ENCODE measurements at places on chromosomes 5 and 9.
A peak's percentile ranks its signal among the peaks of the same experiment; 100 is the strongest.

DNA sequence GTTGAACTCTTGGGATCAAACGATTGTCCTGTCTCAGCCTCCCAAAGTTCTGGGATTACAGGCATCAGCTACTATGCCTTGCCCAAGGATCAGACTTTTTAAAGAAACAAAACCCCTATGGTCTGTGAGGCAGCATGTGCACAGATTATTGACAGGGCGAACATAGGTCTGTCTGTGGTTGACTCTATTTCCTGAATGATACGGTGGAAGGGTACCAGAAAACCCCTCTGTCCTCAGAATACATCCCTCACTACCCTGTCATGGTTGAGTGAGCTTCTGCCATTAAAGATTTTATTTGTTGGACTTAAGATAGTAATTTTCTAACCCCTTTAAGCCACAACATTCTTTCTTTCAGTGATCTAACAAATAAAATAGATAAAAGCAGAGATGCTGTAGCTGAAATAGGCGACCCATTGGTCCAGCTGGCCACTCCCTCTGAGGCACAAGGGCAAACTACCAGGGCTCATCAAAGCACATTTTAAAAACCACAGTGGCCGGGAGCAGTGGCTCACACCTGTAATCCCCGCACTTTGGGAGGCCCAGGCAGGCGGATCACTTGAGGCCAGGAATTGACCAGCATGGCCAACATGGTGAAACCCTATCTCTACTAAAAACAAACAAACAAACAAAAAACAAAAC lies 84.9 kb upstream of the ANKRD55 start:
- no peak for DNase-seq

GRCh38 chr5:130689831-130690230 lies 475.2 kb downstream of the HINT1 start:
- no peak for DNase-seq

DNA sequence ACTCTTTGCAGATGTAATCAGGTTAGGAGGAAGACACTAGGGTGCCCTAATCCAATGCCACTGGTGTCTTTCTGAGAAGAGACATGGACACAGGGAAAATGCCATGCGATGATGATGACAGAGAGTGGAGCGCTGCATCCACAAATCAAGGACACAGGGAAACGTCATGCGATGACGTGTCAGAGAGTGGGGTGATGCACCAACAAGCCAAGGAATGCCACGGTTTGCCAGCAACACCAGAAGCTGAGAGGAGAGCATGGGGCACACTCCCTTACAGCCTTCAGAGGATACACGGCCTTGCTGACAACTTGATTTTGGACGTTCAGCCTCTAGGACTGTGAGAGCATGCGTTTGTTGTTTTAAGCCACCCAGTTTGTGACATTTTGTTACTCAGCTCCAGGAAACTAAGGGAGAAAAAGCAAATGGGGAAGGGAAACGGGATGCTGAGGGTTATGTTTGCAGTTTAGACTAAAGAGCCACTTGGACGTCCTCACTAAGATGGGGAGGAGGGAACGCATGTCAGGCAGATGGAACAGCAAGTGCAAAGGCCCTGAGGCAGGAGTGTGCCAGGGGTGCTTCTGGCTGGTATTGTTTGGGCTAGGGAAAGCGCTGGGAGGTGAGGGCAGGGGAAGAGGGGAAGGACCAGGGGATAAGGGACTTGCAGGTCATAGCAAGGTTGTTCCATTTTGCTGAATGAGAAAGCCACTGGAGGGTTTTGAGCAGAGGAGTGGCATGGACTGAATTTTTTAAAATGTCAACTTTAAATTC lies 2.5 kb upstream of the TENT4A start:
- no peak for DNase-seq

DNA sequence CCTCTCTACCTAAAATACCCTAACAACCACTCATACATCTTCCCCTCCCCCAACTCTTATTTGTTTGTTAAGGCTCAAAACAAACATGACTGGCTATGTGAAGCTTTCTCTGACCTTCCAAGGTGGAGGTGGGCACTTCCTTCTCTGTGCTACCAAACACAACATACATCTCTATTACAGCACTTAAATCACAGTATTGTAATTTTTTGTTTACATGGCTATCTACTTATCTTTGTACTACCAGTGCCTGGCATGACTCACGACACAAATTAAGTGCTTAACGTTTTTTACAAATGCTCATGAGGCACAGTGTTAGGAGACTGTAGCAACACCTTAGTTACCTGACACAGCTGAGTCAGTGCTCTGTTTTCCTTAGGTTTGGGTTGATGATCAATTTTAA lies 18.6 kb downstream of the HOMER1 start:
- DNase-seq, result peak; percentile 81

DNA sequence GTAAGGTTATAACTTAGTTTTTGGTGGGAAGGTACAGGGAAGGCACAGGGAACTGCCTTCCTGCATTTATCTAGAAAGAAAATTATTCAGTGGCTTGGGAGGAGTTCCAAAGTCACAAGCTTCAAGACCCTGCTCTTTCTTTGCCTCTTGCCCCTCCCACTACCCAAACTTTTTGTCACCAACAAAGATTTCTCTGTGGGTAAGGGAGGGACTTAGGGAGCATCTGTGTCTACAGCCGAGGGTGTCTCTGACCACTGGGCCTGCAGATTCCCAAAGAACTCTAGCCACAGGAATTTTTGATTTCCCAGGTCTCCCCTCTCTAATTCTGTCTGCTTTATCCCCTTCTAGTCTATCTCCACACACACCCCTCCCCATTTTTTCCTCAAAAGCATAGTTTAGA lies 2.1 kb downstream of the ECSCR start:
- DNase-seq, result no peak

DNA sequence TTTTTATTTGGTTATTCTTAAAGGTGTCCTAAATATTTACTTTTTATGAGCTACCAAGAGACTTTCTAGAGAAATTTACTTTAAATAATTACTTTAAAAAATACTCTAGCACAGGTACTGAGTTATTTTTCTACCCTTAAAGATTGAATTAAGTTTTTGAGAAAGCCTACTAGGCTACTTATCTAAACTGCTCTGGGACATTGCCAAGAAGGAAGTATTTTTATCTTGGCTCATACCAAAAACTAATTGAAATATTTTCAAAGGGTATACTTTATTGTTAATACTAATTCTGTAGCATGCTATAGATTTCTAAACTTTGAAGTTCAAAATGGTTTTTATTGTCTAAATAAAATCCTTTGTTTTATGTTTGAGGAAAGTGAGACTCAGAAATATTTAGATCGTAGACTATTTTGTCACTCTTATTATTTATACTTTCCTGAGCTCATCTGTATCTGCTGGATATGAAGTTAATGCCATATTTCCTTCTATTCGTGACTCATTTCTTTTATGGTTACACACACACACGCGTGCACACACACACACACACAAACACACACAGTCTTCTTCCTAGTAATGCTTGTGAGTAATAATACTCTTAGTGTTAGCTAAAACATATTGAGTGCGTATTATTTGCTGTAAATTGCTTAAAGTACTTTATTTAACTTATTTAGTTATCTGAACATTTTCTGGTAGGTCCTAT lies 89.5 kb downstream of the MAN2A1 start:
- DNase-seq, result peak; percentile 49

DNA sequence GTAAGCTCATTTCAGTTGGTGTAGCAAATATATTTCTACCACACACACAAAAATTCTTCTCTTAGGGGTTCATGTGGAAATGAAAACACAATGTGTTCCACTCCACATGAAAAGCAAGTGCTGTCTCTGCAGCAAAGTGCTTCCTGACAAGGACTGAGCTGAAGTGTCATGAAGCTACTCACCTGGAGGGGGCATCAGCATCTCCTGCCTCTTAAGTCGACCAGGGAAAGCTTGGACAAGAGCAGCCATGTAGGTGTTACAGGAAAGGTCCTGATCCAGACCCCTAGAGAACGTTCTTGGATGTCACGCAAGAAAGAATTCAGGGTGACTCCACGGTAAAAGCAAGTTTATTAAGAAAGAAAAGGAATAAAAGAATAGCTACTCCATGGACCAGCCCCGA lies 62.8 kb downstream of the SV2C start:
- peak; percentile 1 for DNase-seq

DNA sequence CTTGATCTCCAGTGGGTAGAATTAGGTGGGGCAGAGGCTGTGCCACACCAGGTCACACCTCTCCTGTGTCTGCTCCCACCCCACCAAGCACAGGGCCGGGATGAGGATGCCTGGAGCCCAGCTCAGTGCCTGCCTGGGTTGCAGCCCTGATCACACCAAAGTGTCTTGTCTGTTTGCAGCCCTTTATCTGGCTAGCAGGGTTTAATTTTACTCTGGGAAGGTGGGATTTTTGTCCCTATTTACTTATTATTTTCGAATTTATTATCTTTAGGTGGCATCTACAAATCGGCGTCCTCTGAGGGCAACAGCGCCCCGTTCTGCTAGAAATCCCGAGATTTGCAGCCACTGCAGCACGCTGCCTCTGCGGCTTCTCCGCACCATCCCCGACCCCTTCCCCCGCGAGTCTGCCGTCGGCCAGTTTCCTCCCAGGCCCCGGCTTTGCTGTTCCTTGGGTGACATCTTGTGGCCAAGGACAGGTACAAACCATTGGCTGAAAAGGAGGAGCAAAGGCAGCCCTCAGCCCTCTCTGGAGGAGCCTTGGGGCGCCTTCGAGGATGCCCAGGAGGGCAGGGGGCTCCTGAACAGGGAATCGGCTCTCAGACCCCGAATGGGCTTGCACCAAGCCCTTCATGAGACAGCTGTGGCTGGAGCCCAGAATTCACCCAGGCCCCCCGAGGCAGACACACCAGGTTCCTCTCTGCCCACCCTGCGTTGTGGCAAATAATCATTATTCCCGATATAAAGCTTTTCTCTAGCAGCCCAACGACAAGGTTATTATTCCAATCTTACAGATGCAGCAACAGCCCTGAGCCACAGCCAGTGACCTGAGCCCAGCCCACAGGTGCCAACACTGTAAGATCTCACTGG lies 113.0 kb downstream of the GAPVD1 start:
- peak; percentile 53 for DNase-seq

DNA sequence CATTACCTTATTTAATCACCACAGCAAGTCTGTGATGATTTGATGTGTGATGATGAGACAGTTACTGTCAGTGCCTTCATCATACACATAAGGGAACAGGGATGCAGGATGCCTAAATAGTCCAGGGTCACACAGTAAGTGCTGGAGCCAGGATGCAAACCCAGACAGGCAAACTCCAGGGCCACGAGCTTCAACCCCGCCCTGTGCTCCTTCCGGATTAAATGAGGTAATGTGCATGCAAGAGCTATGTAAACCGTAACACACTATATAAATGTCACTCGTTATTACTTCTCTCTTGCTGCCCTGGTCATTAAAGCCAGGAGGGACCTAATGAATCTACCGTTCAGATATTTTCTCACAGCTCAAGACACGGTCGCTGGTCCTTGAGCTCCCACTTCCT lies 12.8 kb downstream of the SMIM23 start:
- no peak for DNase-seq

DNA sequence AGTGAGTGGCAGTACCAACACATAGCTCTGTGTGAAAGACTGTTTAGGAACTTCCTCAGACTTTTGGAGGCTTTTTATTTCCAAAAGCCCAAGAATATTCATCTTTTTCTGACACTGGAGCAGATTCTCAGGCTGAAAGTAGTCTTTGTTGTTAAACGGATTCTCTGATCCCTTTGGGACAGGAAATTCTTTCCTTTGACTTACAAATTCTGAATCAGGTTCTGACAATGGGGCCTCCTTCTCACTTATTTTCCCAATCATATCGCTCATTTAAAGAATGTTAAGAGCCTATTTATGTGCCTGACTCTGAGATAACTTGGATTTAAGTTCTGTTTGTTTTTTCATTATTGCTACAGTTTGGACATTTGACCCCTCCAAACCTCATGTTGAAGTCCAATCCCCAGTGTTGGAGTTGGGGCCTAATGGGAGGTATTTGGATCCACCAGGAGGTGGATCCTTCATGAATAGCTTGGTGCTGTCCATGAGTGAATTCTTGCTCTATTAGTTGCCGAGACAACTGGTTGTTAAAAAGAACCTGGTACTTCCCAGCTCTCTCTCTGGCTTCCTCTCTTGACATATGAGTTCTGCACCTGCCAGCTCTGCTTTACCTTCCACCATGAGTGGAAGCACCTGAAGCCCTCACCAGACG lies 4.1 kb upstream of the ADGRV1 start:
- DNase-seq, result no peak

DNA sequence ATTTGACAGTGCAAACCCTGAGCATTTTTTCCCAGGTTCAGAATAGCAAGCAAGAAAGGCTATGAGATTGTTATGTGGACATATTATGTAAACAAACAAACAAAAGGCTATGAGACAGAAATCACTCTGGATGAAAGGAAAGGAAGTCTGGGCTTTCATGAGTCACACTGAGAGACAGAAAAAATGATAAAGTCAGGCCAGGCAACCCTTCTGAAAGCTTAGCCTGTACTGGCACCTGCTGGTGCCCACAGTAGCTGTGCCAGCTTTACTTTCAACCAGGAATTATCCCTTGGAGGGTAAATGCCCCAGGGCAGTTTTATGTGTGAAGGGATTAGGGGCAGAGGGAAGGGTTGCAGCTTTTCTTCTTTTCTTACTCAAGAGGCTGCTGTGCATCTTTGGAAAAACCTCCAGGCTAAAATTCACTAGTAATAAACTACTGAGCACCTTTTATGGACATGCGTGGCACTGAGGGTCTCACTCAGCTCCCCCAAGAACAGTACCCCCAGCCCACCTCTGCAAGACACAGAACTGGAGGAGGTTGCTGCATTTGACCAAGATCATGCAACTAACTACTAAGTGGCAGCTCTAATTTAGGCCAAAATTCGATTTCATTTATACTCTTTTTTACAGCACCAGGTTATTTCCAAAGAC lies 41.7 kb downstream of the ACTL7B start:
- DNase-seq, result peak; percentile 51

DNA sequence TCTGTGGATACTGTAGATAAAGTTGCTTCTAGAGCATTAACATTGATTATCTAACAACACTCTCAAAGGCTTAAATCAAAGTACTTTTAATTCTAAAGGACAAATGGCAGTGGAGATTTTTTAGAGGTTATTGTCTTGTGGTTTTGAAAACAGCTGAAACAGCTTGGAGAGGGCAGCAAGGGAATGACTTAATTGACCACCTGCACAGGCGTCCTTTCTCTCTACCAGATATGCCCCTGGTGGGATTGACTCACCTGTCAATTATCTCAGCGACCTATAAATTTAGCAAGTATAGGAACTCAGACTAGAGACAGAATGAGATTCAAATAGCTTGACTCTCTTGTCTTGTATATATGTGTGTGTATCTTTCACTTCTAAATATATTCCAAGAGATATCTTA lies 13.5 kb downstream of the ARL14EPL start:
- DNase-seq, result no peak

DNA sequence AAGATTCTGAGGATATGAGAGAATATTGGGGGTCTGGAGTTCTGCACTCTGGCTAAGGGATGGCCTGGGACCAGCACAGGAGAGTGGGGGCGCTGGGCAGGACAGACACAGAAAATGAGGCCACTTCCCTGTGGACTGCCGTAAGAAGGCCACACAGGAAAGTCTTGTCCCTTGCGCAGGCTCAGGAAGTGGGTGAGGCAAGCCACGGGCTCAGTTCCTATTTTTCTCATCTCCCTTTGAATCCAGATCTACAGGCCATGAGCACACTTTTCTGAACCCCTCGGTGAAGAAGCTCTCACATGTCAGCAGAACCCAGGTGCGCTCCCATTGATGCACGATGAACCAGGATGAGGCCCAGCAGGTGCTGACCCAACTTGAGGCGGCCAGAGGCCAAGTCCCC lies 207.4 kb downstream of the AGTPBP1 start:
- DNase-seq, result no peak

- peak; percentile 1 for DNase-seq
These were observed 19.9 kb downstream of the UGT3A1 start for GRCh38 chr5:35971186-35971877.

- DNase-seq, result peak; percentile 50
These were observed 443.3 kb downstream of the DNAH5 start for GRCh38 chr5:13501176-13501575.
